Activated T-cell treated with anti-CD3 and anti-CD28 coated beads, Interleukin-2, amount 50 U/mL, for 72 hours (primary cell): ENCODE measurements at places on chromosomes 7 and 10. TPM values are rescaled to one million over a fixed set of nuclear protein-coding genes. Genes with fewer than 3 reads are reported as not detected.

DNA sequence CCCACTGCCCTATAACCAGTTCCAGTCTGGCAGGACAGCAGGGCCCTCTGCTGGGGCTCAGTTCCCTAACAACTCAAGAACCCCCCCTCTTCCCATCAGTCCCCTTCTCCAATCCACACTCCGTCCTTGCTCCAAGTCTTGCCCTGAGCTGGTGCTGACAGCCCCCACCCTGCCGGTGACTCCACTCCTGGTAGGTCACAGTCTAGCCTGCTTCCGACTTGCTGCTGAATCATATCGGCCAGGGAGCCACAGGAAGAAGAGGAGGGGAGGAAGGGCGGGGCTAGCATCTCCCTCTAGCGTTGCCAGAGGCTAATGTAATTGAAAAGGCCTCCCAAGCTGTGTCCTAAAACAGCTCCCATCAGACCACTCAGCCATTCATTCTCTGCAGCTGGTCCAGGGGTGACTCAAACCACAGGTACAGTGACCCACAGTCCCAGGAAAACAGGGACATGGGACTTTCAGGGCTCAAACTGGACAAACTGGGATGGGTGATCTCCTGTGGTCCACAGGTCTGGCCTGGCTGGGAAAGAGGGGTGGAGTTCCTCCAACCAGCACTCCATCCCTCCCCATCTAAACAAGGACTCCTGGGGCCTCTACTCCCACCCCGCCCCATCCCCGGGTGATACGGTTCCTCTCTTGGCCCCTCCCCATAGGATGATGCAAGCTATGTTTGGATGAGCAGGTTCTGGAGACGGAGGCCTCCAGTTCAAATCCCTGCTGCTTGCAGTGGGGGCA is 158.8 kb downstream of the SH3PXD2A start:
- H3K4me1 ChIP-seq, result peaks cover 35% of the 10 kb centered on the region
- no peaks in the 10 kb centered on the region for H3K36me3 ChIP-seq
- H3K27me3 ChIP-seq, result no peaks in the 10 kb centered on the region
- H3K27ac ChIP-seq, result peak overlapping the region; percentile 6

DNA sequence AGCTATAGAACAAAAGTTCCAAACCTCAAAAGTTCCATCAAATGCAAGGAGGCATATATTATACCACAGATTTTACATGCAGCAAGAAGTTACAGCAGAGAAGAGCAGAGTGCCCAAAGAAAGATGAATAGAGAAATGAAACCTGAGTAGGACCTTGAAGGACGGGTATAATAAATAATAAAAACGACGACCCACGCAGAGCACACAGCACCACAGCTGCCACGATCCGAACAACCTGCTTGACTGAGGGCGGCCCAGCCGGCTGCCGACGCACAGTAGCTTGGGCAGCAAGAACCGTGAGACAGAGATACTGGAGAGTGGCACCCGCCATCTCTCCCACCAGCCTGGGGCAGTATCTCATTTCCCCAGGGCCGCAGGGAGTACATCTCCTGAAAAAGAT is 79.0 kb downstream of the HIPK2 start:
- no peaks in the 10 kb centered on the region for H3K36me3 ChIP-seq
- no peak overlapping the region for H3K27ac ChIP-seq
- H3K27me3 ChIP-seq, result no peaks in the 10 kb centered on the region
- no peak overlapping the region for H3K4me3 ChIP-seq
- H3K4me1 ChIP-seq, result peaks cover 47% of the 10 kb centered on the region

GRCh38 chr7:95391761-95392160 is 4.4 kb downstream of the PON3 start:
- no peak overlapping the region for H3K4me3 ChIP-seq
- H3K27me3 ChIP-seq, result peaks cover 28% of the 10 kb centered on the region
- no peak overlapping the region for H3K27ac ChIP-seq
- no peaks in the 10 kb centered on the region for H3K36me3 ChIP-seq
- no peak for DNase-seq

DNA sequence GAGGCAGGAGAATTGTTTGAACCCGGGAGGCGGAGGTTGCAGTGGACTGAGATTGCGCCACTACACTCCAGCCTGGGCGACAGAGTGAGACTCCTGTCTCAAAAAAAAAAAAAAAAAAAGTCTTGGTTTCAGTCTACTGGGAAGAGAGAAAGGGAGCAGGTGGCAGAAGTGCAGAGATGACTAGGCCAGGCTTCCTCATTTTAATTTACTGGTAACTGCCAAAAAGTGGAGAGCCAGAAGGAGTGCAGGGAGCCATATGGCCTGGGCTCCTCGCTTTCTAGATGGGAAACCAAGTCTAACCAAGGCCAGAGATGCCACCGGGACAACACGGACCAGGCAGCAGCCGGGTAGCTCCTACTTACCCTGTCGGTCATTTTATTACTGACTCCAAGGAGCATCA is 12.2 kb downstream of the SEPHS1 start:
- no peaks in the 10 kb centered on the region for H3K27me3 ChIP-seq
- H3K36me3 ChIP-seq, result peaks cover 22% of the 10 kb centered on the region
- no peak overlapping the region for H3K4me3 ChIP-seq
- H3K4me1 ChIP-seq, result peaks cover 15% of the 10 kb centered on the region

- H3K27ac ChIP-seq, result no peak overlapping the region
- no peaks in the 10 kb centered on the region for H3K27me3 ChIP-seq
- no peaks in the 10 kb centered on the region for H3K36me3 ChIP-seq
- H3K4me1 ChIP-seq, result no peaks in the 10 kb centered on the region
Observed at GRCh38 chr7:79598351-79598750, 144.9 kb upstream of the MAGI2 start.

GRCh38 chr7:78749052-78749746 is 704.3 kb downstream of the MAGI2 start:
- no peaks in the 10 kb centered on the region for H3K27me3 ChIP-seq
- no peak for DNase-seq
- H3K4me3 ChIP-seq, result no peak overlapping the region

GRCh38 chr7:56097700-56098099 is 4.9 kb upstream of the PHKG1 start:
- no peak overlapping the region for H3K27ac ChIP-seq
- H3K4me1 ChIP-seq, result no peaks in the 10 kb centered on the region
- no peak for DNase-seq
- H3K27me3 ChIP-seq, result no peaks in the 10 kb centered on the region

DNA sequence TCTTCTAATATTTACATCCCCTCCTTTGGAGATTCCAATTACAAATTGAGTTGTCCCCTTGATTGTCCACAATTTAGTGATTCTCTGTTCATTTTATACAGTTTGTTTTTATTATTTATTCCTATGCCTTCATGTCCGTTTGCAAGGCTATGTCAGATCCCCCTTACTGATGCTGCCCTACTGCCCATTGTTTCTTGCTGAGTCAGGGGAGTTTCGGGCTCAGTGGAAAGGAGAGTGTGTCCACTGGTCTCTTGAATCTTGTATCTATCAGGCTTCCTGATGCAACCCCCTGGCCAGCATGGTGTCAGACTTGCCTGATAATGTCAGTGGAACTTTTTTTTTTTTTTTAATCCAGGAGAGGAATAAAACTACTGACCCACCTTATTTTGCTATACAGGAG is 384.4 kb downstream of the CDC14C start:
- H3K4me3 ChIP-seq, result no peak overlapping the region
- no peaks in the 10 kb centered on the region for H3K4me1 ChIP-seq
- no peak for DNase-seq
- no peaks in the 10 kb centered on the region for H3K36me3 ChIP-seq

DNA sequence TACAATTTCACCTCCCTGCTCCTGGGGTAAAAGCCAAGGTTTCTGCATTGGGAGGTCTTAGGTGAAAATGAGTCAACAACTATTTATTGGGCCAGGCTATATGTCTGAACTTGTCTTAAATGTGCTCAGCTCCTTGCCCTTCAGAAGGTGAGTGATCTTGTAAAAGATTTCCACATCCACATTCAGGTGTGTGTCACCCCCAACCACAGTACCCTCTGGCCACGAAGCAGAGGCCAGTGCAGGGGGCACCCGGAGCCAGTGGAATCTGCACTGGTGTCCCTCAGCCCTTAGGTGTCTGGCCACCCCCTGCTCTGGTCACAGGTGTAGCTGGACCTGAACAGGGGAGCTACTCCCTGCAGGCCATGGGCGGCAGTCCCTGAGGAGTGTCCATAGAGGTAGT is 198.5 kb downstream of the PAXIP1 start:
- DNase-seq, result no peak
- no peak overlapping the region for H3K27ac ChIP-seq
- no peaks in the 10 kb centered on the region for H3K27me3 ChIP-seq
- H3K4me3 ChIP-seq, result no peak overlapping the region

DNA sequence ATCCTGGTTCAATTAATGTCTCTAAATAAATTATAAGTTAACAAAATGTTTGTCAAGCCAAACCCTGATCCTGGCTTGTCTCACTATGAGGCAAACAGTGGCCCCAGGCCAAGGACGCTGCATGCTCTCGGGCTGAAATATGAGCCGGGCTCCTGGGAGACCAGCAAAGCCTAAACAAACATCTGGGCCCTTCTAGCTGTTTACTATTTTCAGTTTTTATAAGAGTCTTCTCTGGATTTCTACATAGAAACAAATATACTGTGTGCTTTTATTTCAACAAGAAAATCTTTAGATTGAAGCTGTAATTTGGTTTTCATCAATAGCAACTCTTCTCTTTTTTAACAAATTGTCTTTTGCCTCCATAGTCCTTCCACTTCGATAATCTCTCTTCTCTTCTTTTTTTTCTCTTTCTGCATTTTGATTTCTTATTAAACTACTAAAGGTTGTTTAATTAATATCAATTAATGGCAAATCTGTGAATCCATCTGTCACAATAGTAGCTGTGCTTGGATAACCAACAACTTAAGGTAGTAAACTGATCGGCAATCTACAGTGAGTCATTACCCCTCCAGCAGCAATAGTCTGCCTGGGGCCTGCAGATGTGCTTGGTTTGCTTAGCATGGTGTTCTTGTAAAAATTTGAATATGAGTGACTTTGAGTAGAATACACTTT is 83.3 kb upstream of the DNAJC1 start:
- no peaks in the 10 kb centered on the region for H3K36me3 ChIP-seq
- no peak overlapping the region for H3K27ac ChIP-seq
- no peak for DNase-seq
- no peak overlapping the region for H3K4me3 ChIP-seq

GRCh38 chr7:128530855-128531104 is 54.2 kb downstream of the METTL2B start:
- peaks cover 3% of the 10 kb centered on the region for H3K36me3 ChIP-seq
- DNase-seq, result no peak
- H3K27ac ChIP-seq, result no peak overlapping the region

DNA sequence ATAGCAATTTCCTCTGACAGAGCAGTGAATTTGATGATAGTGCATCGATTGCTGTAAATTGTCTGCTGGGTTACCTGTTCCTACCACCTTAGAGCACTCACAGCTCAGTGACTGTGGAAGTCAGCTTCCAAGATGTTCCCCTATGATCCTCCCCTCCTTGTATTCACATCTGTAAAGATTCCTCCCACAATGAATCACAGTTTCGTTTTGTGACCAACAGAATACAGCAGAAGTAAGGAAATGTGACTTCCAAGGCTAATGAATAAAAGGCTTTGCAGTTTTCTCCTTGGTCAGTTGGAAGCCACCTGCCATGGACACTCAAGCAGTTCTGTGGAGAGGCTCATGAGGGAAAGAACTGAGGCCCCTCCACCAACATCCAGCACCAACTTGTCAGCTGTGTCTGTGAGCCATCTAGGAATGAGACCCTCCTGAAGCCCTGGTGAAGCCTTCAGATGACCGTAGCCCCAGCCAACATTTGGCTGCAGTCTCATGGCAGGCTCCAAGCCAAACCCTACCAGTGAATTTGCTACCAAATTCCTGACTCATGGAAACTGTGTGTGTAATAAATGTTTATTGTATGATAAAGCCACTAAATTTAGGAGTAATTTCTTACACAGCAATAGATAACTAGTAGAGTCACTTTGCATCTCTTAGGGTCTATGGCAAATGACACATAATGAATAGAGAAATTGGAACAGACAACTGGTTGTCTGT is 309.5 kb upstream of the NPVF start:
- no peak overlapping the region for H3K4me3 ChIP-seq
- no peaks in the 10 kb centered on the region for H3K4me1 ChIP-seq
- no peak overlapping the region for H3K27ac ChIP-seq
- DNase-seq, result no peak
- H3K27me3 ChIP-seq, result no peaks in the 10 kb centered on the region

GRCh38 chr10:15201589-15202300 is 33.3 kb upstream of the NMT2 start:
- no peak for DNase-seq
- H3K27ac ChIP-seq, result no peak overlapping the region
- no peaks in the 10 kb centered on the region for H3K27me3 ChIP-seq

- no peak for DNase-seq
- H3K36me3 ChIP-seq, result no peaks in the 10 kb centered on the region
- H3K4me1 ChIP-seq, result no peaks in the 10 kb centered on the region
Observed at GRCh38 chr10:5198386-5198785, 1.7 kb downstream of the AKR1C4 start.

DNA sequence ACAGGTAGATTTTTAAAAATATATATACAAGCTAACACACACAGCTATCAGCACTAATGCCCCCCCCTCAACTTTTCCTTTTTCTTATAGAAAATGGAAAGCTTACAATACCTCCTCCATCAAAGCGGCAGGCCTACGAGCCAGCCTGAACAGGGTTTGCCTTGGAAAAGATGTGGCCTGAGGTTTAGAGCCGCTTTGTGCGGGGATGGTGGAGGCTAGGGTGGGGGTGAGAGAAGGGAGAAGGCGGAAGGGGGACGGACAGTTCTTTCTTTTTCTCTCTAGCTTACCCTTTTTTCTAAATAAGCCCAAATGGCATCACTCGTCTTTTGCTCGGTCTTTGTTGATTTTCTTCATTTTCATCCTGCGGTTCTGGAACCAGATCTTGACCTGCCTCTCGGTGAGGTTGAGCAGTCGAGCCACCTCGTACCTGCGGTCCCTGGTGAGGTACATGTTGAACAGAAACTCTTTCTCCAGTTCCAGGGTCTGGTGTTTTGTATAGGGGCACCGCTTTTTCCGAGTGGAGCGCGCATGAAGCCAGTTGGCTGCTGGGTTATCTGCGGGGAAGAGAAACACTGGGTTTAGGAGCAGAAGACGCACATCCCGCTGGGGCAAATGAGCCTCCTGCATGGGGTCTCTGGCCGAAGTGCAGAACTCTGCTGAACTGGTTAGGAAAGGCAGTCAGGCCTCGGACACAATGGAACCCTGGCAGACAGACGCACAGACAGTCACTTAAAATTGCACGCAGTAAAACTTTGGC is 1.9 kb downstream of the HOXA9 start:
- H3K27me3 ChIP-seq, result peaks cover 77% of the 10 kb centered on the region
- no peak overlapping the region for H3K4me3 ChIP-seq
- no peak overlapping the region for H3K27ac ChIP-seq
- no peak for DNase-seq
- no peaks in the 10 kb centered on the region for H3K36me3 ChIP-seq
- H3K4me1 ChIP-seq, result peaks cover 36% of the 10 kb centered on the region

ASB10 gene
- total RNA-seq, result not detected

CCL26 gene
- 1.2 TPM for total RNA-seq

SUGCT gene
- 1.5 TPM for total RNA-seq

AKR1C4 gene
- total RNA-seq, result not detected

BMPER gene
- total RNA-seq, result 0.35 TPM

MKRN1 gene
- total RNA-seq, result 132 TPM

FGFBP3 gene
- total RNA-seq, result 1.4 TPM

RAPGEF5 gene
- 0.72 TPM for total RNA-seq

SFTPD gene
- total RNA-seq, result not detected

ASB4 gene
- total RNA-seq, result not detected
